ENCODE measurements at places on chromosomes 2 and 18.

GRCh38 chr2:127563458-127564428 is 28.3 kb downstream of the MYO7B start:
- DNase-seq: peak; percentile 15

- no peak for DNase-seq
These were observed 118.9 kb downstream of the EHBP1 start for GRCh38 chr2:62824388-62824787.

DNA sequence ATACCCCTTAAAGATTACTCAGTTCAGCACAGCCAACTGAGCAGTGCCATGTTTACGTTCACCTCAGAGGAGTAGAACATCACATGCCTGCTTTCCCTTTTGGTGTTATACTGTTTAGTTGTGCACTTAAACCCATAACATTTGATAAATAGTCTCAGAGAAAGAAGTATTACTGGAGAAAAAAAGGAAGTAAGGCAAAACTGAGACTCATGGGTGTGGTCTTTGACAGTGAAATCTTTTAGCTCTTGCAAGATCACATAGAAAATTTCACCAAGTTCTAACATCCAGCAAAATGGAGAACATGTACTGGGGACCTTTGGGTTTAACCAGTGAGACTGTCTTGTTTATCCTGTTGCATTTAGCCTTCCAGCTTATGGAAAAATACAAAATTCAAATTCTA is 5.6 kb downstream of the TANK start:
- no peak for DNase-seq

DNA sequence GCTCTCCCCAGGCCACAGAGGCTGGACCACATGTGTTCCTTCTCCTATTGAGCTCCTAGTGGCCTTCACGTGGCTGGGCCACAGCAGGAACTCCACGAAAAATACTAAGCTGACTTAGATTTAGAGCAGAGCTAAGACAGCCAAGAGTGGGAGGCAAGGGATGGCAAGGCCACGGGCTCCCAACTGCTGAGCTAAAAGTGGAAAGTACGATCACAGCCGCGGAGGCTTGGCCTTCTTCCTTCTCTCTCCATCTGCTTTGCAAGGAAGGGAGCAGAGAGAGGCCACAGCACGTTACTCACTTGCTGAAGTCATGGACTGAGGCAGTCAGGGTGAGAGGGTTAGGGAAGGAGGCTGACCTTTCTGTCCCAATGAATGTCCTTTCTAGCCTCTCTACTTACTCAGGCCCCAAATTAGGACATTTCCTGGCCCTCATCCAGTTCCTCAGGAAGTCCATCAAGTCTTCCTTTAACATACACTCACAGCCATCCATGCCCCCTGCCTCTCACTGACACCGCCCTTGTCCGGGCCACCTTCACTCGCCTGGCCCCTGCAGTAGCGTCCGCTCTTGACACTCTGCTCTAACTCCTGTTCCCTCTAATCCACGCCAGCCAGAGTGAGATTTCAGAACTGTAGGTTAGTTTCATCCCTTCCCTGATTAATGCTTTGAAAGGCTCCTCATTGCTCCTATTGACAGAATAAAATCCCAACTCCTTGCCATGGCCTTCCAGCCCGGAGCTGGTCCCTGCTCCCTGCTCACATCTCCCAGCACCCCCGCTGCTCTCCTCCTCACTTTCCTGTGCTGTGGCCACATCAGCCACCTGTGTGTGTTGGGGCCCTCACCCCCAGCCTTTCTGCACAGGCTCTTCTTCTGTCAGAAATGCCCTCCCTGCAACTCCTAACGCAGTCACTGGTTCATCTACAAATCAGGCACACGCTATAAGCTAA is 204.2 kb downstream of the CYP26B1 start:
- DNase-seq: no peak

- DNase-seq: no peak
These were observed 1242.3 kb upstream of the CELF4 start for GRCh38 chr18:38807915-38808314.

DNA sequence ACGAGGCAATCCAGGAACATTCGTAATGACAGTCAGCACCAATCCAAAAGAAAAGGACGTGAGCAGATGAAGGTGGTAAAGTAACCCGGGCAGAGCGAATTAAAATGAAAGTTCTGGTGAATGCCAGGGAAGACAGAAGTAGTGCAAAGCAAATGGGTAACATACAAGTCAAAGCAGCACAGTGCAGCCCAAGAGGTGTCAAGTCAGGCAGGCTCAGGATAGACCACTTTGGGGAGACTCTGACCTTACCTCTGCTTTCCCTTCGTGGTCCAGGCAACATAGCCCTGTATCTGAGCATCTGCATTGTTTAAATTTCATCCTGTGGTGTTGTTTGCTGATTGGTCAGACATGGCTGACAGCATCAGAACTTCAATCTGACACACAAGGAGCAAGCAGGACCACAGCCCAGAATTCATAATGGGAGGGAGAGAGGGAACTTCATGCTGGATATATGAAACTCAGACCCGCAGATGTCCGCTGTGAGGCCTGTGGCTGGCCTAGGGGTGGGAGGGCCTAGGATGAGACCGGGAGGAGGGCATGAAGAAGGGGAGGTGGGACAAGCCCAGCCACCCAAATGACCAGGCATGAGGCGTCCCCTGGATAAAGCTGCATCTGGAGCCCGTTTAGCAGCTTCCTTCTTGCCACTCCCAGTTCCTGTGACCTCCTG is 285.7 kb downstream of the TCF4 start:
- DNase-seq: no peak

DNA sequence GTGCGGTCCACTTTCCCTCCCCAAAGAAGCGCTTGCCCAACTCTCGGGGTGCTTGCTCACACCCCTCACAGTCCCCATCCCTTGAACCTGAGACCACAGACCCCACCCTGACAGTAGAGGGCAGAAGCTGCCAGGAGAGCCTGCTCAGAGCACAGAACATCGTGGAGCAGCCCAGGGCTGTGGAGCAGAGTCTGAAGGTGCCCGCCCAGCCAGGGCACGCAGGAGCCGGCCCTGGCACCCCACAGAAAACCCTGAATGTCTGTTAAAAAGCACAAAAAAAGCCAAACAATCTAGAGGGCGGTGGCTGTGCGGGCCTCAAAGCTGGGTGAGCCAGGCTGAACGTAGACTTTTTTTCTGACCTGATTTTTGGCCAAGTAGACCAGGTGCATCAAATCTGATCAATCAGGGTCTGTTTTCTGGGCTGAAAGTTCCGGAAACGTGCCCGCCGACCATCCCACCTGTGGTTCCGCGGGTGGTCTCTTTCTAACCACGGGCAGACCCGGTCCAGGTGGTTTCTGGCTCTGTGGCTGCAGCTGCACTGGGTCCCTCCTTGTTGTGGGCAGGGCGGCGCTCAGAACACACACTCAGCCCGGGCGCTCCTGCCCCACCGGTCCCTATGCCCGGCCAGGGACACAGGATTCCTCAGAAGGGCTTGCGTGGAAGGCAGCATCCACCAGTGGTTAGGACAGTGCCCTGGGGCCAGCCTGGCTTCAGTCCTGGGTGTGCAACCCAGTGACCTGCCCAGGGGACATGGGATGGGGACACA is 66.3 kb downstream of the SLC66A2 start:
- DNase-seq: no peak

- no peak for DNase-seq
These were observed 34.4 kb downstream of the VPS54 start for GRCh38 chr2:63984606-63985359.

DNA sequence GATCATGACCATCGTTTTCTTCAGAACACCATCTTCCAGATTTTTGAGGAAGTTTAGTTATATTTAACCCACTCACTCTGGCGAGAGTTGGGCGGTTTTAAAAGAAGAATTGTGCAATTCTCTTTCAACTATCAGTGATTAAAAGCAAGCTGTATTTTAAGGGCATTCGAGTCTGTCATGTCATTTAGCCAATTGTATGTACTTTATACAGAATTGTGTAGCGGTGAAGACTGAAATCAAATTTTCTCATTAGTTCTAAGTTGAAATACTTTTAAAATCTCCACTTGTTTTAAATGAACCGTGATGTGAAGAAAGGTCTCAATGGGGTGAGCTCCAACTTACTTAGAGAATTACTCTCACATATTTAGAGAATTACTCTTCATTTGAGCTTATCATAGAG is 214.6 kb upstream of the DTNA start:
- no peak for DNase-seq

DNA sequence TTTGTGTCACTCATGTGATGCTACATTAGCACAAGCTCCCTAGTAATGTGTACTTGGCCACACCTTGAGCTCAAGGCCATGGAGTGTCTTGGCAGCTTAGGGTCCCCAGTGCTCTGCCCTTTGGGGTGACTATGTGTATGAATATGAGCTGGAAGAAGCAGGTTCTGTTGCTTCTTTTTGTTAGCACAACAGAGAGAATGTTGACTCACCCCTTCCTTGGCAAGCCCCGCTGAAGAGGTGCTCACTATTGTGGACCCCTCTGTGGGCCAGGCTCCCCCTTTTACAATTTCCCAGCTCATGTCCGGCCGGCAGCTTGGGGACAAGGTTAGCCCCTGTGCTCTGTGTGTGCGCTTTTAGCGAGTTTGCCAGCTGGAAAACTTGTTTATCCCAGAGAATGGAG is 48.1 kb downstream of the DGKD start:
- DNase-seq: no peak

- peak; percentile 59 for DNase-seq
These were observed 219.4 kb downstream of the LDLRAD4 start for GRCh38 chr18:13437796-13438506.

GRCh38 chr18:25287106-25287505 is 64.9 kb downstream of the ZNF521 start:
- DNase-seq: no peak

- DNase-seq: no peak
These were observed 278.4 kb upstream of the SPRED2 start for GRCh38 chr2:65710779-65711295.

- no peak for DNase-seq
These were observed 44.1 kb upstream of the HDAC4 start for GRCh38 chr2:239444626-239445577.

GRCh38 chr2:101872480-101872879 is 119.3 kb upstream of the IL1R2 start:
- no peak for DNase-seq

DNA sequence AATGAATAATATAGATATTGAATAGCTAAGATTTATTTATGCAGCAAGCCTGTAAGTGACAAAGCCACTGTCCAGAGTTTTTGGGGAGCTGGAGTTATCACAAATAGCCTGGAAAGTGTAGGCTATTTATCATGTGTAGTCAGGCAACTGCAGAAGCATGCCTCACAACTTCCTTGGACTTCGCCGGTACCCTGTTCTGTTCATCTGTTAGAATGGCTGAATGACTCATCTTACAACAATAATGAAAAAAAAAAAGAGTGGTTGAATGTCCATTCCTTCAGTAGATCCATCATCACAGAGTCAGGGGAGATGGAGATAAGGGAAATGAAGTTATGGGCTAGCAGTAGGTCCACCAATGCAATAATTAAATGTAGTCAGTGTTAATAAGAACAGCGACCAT is 24.0 kb upstream of the ATP5MC3 start:
- DNase-seq: no peak

GRCh38 chr2:191629976-191630712 is 47.8 kb upstream of the NABP1 start:
- DNase-seq: no peak

DNA sequence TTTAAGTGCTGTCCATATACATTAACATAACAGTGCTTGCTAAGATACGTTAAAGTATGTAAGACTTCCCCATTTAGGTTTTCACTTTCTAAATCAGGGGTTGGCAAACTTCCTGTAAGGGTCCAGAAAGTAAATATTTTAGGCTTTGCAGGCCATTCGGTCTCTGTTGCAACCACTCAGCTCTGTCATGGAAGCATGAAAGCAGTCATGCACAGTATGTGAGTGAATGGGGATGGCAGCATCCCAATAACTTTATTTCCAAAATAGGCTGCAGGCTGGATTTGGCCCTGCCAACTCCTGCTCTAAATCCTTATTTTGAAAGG is 128.7 kb downstream of the PLA2R1 start:
- no peak for DNase-seq

DNA sequence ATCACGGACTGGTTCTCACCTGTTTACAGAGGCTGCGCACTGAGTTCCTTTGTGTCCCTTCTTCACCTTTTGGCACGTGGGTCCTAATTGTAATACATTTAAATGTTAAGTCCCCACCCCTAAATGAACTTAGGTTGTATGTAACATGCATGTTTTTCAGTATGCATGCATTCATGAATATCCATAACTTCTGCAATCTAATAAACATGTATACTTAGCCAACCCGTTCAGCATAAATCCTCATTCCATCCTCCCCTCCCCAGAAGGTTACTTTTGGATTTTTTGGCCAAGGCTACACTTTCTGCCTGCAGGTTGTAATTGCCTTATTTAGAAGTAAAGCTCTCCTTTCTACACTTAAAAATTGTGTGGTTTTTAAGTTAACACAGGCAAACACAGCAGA is 314.7 kb downstream of the SUCLG1 start:
- DNase-seq: no peak

- DNase-seq: no peak
These were observed 577.8 kb upstream of the NXPH2 start for GRCh38 chr2:139357972-139358371.

GRCh38 chr2:174750923-174751441 is 13.3 kb downstream of the CHRNA1 start:
- peak; percentile 69 for DNase-seq

DNA sequence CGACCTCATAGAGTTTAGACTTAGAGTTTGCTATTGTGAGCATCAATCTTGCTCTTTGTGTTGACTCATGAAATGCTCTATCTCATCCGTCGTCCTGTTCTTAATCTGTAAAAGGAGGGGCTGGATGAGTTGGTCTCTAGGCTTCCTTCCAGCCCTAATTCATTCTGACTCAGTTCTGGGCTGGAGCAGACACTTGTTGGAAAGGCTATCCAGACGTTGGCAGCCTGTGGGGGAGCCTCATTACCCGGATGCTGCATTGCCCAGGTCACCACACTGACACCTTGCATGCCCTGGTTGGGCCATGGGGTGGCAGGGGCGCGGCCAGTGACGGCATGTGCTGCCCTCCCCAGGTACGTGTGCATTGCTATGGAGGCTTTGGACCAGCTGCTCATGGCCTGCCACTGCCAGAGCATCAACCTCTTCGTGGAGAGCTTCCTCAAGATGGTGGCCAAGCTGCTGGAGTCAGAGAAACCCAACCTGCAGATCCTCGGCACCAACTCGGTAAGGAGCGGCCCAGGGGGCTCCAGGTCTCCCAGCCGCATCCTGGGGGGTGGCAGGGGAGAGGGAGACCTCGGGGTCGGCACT is 61.5 kb downstream of the EFR3B start:
- no peak for DNase-seq

DNA sequence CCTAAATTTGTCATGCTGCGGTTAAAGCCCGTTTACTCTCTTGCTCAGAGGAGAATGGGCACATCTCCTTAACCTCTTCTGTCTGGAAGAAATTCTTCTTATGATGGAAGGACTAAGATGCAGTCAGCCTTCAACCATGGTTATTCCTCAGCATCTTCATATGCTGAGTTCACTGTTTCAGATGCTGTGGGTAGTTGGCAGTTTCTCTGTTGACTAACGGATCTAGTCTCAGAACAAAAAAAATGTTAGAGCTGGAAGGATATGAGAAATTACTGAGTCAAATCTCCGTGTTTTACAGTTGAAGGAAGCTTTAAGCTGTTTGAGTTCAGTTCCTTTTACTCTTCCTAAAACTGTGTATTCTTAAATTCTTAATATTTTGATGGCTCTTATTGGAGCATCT is 43.6 kb upstream of the PGAP1 start:
- no peak for DNase-seq

Data from CD4-positive, alpha-beta T cell treated with Interleukin-21 for 1 hour (primary cell).